ENCODE measurements at places on chromosomes 11 and 22.

- no peak for DNase-seq
Observed at GRCh38 chr11:78061088-78061920, 2.4 kb upstream of the THRSP start.

DNA sequence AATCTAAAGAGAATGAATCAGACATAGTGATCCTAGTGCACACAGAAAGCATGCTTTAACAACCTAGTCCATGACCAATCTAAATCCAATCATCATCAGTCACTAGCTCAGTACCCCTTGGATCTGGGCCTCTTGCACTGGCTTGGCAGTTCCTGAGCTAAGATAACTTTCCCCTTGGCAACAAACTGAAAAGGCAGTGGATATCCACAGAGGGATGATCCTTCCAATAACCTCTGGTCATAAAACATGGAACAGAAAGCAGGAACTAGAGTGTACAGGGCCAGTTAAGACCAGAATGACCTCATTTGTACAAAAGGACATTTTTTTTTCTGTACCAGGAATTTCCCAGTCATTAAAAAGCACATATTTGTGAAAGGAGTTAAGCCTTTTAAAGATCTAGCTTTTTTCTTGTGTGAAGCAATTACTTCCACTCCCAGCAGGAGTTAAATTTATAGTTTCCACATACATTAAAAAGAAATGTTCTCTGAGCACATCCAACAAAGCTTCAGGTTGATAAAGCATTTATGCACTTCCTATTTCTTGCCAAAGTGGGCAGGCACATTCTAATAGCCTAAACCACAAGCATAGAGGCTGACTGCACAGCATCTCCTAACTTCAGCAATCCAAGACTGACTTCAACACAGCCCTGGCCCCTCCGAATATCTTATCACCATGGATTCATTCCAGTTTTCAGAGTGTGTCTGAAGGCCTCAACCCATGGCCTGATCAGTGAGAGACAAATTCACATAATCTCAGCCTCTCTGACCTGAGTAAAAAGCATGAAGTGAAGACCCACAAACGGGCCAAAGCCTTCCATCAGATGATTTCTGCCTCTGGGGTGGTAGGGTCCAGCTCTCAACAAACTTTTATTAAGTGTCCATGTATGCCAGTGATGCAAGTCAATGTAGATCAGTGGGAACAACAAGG is 29.9 kb downstream of the GUCY1A2 start:
- no peak for DNase-seq

- no peak for DNase-seq
Observed at GRCh38 chr22:50436015-50436830, 38.6 kb downstream of the SBF1 start.

DNA sequence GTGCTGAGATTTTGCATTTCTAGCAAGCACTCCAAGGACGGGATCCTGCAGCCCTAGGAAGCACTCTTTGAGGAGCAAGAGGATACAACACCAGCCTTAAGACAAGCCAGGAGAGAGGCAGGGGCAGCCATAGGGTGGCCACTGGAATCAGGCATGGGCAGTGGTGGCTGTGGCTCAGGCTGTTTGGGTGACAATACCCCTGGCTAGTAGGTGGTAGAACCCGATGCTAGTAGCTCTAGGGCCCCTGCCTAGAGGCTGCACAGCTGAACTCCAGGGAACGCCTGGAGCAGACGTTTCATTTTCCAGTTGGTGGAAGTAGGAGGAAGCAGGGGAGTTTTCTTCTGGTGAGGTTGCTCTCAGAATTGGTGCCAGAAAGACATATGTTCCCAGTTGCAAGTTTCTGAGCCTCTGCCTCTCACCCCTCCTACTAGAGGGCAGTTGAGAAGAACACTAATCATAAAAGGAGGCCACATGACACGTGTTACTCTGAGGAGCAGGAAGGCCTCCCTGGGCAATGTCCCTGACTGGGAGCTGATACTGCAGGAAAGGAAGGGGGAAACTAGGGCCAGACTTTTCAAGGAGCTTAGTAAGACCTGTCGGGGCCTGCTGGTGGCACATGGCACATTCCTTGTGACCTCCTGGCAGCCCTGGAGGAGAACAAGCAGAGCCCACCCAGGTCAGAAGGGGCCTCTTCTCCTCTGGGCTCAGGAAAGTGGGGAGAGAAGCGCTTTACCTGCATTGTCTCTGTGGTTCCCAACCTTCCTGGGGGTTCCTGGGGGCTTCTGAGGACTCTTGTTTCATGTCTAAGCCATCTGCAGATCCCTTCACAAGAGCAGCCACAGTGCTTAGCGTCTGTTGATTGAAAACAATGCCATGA is 56.6 kb upstream of the DRD2 start:
- no peak for DNase-seq

- no peak for DNase-seq
Observed at GRCh38 chr11:103042161-103042560, 49.8 kb downstream of the DCUN1D5 start.

- DNase-seq, result no peak
Observed at GRCh38 chr11:13386567-13386966, 76.5 kb downstream of the BTBD10 start.

- no peak for DNase-seq
Observed at GRCh38 chr11:2318707-2319106, 16.9 kb downstream of the TSPAN32 start.

All from amygdala (tissue), 56 donors.